EL (cell line): ENCODE measurements at places on chromosomes 5 and 9.
A peak's percentile ranks its signal among the peaks of the same experiment; 100 is the strongest.

- no peak for DNase-seq
These were observed 171.8 kb upstream of the TUT7 start for GRCh38 chr9:86526021-86526420.

- peak; percentile 98 for DNase-seq
These were observed 4.7 kb downstream of the SKP2 start for GRCh38 chr5:36156619-36157018.

DNA sequence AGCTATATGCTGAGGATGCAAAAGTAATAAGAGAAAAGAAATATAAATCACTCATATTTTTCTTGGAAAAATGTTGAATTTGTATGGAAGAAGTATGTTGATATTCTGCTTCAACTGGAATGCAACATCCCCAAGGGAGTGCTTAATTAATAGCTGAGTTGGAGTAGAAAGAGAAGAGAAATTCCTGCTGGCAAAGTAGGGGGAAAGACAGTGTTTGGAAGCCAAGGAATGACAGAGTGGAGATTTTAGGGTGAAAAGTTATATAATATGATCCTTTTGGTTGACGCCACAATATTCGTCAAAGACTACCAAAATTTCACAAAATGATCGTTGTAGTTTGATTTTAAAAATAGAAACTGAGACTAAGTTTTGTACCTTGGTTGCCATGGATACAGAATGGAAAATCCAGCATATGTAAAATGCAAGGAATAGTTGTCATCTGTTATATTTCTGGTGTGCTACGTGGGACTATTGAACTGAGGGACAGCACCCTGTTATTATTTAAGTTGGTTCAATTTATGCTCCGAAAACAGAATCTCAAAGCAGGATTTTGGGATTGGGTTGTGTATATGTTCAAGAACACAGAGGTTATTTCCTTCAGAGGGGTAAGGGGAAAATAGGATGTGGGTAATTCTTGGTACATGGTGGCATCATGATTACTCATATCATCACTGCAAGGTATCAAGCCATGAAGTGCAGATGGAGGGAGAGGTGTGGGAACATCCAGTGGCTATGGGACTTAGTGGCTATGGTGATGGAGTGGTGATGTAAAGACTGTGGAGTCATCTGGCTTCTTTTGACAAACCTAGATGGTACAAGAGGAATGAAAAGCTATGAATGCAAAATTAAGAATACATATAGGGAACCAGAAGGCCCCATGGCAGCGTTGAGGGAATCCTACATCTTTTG lies 61.0 kb downstream of the SUB1 start:
- DNase-seq = no peak

DNA sequence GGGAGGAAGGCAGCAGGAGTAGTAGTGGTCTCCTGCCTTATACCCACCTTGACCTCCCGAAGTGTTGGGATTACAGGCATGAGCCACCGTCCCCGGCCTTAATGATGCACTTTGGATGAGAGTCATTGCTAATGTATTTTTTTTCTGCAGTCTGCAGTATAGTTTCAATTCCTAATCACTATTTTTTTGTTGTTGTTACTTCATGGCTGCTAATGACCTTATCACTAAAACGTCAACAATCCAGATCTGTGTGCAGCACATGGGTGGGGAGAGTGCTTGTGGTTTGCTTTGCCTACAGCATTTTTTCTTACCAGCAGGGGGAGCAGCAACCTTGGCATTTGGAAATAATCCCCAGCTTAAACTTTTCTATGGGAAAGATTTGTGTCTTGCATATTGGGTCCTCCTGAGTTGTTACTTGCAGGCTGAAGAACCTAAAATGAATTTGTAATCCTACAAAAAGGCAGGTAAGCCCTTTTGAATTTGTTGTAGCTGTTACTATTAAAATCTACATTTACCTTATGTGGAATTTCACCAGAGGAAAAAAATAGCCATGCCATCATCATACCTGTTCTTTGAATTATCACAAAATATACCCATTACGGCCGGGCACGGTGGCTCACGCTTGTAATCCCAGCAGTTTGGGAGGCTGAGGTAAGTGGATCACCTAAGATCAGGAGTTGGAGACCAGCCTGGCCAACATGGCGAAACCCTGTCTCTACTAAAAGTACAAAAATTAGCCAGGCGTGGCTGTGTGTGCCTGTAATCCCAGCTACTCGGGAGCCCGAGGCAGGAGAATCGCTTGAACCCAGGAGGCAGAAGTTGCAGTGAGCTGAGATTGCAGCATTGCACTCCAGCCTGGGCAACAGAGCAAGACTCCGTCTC lies 6.3 kb upstream of the MED7 start:
- DNase-seq = peak; percentile 63

GRCh38 chr5:129906177-129906887 lies 2.1 kb downstream of the CHSY3 start:
- DNase-seq = no peak

GRCh38 chr9:114091711-114092110 lies 7.4 kb downstream of the KIF12 start:
- DNase-seq = no peak

DNA sequence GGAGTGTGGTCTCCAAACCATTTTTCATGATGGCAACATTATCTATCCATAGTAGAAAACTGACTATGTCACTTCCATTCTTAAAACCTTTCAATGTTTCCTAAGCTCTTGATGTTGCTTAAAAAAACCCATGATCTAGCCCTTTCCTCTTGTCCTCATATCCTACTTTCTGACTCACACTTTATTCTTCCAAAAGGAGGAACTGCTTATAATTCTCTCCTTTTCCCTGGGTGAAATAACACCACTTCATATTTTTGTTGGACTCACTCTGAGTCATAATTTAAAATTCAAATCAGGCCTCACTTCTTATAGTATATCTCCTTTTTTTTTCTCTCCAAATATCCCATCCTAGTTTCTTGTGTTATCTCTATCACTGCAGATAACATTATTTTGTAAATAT lies 513.9 kb downstream of the MAN2A1 start:
- DNase-seq = no peak

- no peak for DNase-seq
These were observed 6.2 kb downstream of the ANGPTL2 start for GRCh38 chr9:127116088-127116726.

- DNase-seq = peak; percentile 66
These were observed 93.5 kb downstream of the GLDC start for GRCh38 chr9:6552033-6552432.

- no peak for DNase-seq
These were observed 57.4 kb upstream of the PTCH1 start for GRCh38 chr9:95574176-95574575.

DNA sequence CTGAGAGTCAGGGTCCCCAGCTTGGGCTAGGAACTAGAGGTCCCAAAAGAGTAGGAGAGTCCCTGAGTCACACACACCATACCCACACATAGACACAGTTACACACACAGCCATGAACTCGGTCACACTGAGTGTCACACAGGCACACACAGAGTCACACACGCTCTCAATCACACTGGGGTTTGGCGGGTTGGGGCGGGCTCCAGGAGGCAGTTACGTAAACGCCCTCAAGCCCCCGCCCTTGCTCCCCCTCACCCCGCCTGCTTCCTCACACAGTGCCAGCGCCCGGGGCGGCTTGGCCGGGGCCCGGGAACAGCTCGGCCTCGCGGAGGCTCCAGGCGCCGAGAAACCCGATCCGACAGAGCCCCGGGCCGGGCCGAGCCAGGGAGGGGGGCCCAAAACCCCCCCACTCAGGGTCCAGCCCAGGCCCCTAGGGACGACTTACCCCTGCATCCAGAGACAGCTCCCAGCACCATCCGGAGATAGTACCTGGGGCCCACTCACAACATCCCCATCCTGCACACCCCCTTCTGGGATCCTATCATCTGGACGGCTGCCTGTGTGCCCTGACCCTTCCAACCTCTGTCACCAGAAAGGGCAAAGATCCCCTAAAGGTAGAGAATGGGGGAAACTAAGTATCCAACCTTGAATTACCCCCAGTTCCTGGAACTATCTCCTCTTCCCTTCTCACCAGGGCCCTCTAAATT lies 3.5 kb upstream of the CNTFR start:
- no peak for DNase-seq

DNA sequence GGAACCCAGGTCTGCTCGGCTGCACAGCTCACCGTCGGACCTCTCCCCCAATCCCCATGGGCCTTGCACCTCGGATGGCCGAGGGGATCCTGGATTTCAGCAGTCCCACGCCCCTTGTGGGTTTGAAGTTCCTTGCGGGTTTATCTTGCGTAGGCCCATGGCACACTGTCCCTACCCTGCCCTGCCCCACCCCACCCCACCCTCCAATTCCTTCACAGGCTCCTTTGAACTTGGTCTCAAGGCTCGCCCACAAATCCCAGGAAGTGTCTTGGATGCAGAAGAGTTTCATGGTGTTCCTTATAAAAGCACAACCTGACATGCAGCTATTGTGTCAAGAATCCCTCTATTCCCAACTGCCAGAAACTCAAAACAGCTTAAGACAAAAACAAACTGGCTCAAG lies 11.2 kb upstream of the SMIM23 start:
- no peak for DNase-seq

DNA sequence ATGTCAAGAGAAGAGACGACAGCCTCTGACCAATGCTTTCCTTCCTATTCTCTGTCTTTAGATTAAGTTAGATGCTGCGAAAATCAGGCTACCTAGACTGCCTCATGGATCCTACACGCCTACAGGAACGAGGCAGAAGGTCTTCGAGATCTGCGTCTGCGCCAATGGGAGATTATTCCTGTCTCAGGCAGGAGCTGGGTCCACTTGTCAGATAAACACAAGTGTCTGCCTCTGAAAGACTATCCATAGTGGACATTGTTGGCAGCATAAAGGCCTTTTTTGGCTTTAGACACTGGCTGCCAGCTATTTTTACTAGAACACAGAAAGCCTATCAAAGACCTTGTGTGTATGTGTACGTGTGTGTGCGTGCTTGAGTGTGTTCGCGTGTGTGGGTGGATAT lies 90.9 kb upstream of the PPP1R2B start:
- DNase-seq = no peak

GRCh38 chr5:150438873-150439546 lies 10.5 kb downstream of the RPS14 start:
- peak; percentile 46 for DNase-seq

- DNase-seq = no peak
These were observed 4.6 kb downstream of the DOK3 start for GRCh38 chr5:177505075-177505474.

GRCh38 chr5:160649304-160649703 lies 202.7 kb downstream of the ATP10B start:
- DNase-seq = peak; percentile 1

- peak; percentile 65 for DNase-seq
These were observed 37.3 kb upstream of the EGFL7 start for GRCh38 chr9:136625101-136626065.

DNA sequence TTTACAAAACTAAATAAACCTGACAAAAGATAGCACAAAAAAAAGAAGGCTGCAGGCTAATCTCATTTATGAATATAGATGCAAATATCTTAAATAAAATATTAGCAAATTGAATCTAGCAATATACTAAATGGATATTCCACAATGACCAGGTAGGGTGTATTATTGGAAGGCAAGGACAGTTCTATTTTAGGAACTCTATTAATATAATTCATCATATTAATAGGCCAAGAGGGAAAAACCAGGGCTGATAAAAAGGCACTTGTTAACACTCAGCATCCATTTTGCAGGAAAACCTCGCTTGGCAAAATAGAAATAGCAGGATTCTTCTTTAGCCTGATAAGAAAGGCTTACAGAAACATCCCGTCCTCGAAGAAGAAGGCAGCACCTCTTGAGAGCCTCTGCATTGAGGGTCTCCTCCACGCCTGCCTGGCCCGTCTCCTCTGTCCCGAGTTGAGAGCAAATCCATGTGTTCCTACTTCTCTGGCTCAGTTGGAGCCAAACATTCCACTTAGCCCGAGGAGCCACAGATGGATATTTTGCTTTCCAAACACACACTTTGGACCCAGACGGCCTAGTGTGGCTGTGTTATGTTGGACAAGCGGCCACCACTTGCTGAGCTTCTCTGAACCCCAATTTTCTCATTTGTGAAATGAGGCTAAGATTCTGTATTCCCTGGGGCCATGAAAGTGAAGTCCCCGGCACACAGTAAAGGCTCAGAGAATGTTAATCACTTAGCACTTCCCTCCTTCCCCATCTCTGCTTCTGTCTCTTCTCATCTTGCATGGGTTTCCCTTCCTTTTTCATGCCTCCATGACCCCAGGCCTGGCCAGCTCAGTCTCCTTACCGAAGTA lies 181.8 kb upstream of the MVB12B start:
- no peak for DNase-seq

GRCh38 chr5:128925973-128926372 lies 39.3 kb upstream of the SLC27A6 start:
- no peak for DNase-seq

- DNase-seq = no peak
These were observed 26.0 kb downstream of the NSG2 start for GRCh38 chr5:174071484-174071883.

- DNase-seq = peak; percentile 80
These were observed 22.5 kb downstream of the TICAM2 start for GRCh38 chr5:115579747-115580173.

DNA sequence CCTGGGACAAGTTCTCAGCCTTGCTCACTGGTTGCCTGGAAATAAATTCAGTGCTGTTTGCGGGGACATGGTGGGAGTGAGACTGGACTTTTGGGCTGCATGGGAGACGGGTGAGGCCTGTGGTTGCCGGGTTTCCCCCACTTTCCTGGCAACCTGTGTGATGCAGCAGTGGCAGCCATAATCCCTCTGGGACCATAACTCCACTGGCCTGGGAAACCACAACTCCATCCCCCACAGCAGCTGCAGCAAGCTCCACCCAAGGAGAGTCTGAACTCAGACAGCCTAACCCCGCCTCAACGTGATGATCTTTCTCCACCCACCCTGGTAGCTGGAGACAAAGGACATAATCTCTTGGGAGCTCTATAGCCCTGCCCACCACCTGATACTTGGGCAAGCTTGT lies 349.9 kb downstream of the PIK3R1 start:
- no peak for DNase-seq
